ENCODE measurements at places on chromosomes 11 and 22.

DNA sequence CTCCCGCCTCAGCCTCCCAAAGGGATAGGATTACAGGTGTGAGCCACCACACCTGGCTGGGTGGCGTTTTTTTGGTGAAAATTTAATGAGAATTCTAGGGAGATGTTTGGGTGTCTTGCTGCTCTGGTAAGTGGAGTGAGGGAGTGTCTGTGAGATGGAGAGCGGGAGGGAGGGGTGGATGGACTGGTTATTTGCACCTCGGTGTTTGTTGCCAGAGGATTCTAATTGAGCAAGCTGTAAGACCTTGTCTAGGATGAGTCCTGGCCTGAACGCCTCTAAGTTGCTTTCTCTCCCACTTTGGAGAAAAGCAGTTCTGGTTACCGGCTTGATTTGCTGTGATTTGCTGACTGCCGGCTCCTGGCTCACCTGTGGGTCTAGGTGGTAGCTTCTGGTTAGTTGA lies 22.0 kb upstream of the GRAMD4 start:
- DNase-seq = no peak

- DNase-seq = no peak
Measured at GRCh38 chr11:123700772-123701171, 40.7 kb downstream of the ZNF202 start.

GRCh38 chr11:124748100-124748418 lies 4.0 kb downstream of the VSIG2 start:
- DNase-seq = no peak

DNA sequence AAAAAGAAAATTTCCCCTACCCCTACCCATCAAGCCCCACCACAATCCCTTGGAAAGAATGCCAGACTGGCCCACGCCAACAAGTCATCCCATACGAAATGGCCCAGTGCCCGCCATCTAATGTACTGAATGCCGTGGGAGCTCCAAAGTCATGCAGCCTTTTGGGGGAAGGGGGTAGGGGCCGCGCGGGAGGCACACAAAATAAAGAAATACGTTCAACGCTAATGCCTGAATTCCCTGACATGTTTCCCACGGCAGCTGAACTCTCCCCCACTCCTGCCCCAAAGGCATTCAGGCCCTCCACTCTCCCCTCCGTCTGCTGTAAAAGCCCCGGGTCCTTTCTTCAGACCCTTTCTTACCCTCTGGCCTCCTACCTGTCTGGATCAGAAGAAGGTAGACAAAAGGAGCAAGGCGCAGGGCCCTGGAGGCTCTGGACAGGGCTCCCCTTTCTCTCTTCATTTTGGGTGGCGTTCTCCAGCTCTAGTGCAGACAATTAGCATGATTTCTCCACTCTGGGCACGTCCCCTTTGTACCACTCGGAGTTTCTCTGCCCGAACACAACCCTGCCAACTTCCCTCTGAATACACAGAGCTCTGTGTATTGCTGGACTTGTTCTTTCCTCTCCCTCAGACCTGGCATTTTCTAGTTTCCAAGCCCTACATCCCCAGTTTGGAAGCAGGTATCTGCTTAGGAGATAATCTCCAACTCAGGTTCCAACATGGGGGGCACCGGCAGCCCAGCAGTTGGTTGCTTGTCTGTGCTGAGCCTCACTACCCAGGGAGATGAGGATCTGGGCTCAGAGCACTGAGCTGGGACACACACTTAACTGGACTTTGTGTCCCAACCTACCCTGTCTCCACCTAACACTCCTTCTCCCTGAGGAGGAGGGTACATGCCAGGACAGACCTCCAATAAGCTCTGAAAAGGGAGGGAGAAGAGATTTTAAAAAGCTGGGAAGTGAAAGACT lies at the start of gene HEPACAM:
Gene HEPACAM (minus strand): TSS at position 500 of the 967 bp plus-strand sequence. CDS start 41 bp downstream, at position 459.
- DNase-seq = no peak

DNA sequence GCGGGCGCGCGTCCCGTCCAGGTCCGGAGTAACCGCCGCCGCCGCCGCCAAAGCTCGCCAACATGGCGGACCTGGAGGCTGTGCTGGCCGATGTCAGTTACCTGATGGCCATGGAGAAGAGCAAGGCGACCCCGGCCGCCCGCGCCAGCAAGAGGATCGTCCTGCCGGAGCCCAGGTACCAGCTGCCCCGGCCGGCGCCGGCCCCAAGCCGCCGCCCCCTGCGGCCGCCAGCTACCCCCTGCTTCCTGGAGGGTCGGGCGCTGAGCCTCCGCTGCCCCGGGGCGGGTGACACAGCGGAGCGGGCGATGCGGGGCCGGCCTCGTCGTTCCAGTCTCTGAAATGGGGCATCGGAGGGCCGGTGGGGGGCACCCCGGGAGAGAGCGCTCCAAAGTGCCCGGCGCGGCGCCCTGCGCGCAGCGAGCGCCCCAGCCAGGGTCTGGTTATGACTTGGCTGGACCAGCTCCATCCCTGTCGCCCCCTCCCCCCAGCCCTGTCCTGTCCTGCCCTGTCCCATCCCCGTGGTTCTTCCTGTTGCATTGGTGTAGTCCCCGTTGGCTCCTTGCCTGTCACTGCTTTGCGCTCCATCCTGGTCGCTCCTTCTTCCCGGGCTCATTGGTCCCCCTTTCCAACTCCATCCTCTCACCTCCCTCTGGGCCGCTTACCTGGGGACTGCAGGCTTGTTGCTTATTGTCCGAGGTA lies 653 bp downstream of the GRK3 start:
- DNase-seq = no peak

GRCh38 chr11:78941226-78941851 lies 366.7 kb upstream of the NARS2 start:
- DNase-seq = no peak

DNA sequence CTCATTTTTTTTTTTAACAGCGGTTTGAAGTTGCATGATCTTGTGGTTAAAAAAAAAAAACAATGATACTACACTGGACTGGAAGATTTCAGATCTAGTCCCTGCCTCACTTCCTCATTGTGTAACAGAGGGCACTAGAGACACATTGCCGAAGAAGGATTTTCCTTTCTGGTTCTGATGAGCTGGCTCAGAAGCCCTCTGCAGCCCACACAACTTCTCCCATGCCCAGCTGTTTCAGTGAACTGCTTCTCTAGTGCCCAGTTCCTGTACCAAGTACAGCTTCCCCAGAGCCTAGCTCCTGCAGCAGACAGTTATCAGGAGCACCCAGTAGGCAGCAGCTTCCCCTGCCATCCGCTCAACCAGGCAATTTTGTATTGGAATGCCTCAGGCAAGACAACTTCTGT lies 29.5 kb upstream of the ANO5 start:
- DNase-seq = no peak

DNA sequence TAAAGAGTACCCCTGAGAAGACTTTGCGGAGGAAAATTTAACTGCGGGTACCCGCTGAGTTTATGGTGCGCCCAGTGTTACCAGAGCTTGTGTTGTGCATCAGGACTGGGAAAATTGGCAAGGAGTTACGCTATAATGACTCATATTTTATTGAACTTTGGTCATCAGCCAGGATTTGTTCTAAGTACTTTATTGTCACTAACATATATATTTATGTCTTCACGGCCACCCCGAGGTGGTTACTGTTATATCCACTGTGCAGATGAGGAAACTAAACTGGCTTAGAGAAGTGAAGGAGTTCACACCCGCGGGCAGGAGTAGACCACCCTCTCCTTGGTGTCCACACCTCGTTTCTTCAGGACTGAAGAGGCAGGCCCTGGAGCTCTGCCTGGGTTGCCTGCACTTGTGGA lies 667 bp downstream of the ACCS start:
- no peak for DNase-seq

DNA sequence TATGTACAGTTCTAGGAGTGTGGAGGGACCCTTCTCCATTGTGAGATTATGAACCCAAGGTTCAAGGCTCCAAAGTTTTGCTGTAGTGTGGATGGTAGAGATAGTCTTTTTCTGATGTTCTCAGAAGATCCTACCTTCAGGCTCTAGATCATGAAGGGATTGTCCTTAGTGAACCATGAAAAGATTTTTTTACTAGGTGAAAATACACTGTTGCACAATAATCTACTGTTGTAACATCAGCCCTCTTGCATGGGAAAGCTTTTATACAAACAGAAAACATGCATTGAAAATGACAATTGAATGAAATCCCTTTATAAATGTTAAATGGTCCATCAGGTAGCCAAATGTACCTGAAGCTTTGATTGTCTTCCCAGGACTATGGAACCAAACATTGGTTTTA lies 177.8 kb downstream of the FAM76B start:
- DNase-seq = no peak

- DNase-seq = no peak
Measured at GRCh38 chr11:2470495-2470894, 25.7 kb downstream of the KCNQ1 start.

- no peak for DNase-seq
Measured at GRCh38 chr11:70134490-70134889, 56.4 kb downstream of the ANO1 start.

- no peak for DNase-seq
Measured at GRCh38 chr11:113627297-113627696, 78.8 kb downstream of the TMPRSS5 start.

- DNase-seq = no peak
Measured at GRCh38 chr11:16770016-16770415, 31.6 kb downstream of the C11orf58 start.

DNA sequence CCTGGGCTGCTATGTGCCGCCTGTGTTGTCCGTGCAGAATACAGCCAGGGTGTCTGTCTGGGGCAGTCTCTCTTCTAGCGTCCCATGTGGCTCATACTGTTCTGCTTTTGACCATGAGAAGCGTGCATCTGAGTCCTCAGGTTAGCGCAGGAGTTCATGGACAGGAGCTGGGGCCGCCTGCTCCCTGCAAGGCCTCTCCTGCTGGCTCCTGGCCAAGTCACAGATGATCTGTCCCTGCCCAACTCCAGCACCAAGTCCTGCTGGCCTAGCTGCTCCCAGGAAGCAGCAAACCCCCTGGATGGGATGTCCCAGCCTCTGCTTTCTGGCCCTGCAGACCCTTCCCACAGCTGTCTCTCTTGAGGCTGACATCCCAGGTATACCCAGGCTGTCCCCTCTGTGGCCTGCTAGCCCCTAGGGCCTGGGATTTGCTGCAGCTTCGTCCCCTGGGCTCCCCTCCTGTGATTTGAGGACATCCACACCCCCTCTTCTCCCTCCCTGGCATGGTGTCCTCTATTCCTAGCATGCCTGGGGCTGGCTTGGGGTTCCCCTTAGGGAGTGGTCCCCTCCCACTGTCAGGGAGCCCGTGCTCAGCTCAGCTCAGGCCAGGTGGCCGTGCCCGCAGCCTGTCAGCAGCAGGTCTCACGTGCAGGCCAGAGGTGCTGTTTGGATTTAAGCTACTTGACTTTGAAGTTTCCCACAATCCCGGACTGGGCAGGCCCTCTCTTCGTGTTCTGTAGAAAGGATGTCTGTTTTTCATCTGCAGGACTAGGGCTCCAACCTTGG lies 17.8 kb downstream of the PRR5 start:
- DNase-seq = no peak

DNA sequence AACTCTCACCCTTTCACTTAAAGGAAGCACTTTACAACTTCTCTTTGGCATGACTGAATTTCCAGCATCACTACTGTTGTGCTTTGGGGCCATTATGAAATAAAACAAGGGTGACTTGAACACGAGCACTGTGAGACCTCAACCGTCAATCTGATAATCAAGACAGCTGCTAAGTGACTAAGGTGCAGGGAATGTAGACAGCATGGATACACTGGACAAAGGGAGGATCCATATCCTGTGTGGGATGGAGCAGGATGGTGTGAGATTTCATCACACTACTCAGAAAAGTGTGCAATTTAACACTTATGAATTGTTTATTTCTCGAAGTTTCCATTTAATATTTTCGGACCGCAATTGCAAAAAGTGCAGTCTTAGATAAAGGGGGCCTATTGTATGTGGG lies 16.1 kb upstream of the EXPH5 start:
- DNase-seq = no peak

- DNase-seq = no peak
Measured at GRCh38 chr22:50473855-50474671, 772 bp downstream of the SBF1 start.

- no peak for DNase-seq
Measured at GRCh38 chr22:41576877-41577276, 12.8 kb downstream of the PMM1 start.

- DNase-seq = no peak
Measured at GRCh38 chr11:102147015-102147414, 36.8 kb downstream of the YAP1 start.

DNA sequence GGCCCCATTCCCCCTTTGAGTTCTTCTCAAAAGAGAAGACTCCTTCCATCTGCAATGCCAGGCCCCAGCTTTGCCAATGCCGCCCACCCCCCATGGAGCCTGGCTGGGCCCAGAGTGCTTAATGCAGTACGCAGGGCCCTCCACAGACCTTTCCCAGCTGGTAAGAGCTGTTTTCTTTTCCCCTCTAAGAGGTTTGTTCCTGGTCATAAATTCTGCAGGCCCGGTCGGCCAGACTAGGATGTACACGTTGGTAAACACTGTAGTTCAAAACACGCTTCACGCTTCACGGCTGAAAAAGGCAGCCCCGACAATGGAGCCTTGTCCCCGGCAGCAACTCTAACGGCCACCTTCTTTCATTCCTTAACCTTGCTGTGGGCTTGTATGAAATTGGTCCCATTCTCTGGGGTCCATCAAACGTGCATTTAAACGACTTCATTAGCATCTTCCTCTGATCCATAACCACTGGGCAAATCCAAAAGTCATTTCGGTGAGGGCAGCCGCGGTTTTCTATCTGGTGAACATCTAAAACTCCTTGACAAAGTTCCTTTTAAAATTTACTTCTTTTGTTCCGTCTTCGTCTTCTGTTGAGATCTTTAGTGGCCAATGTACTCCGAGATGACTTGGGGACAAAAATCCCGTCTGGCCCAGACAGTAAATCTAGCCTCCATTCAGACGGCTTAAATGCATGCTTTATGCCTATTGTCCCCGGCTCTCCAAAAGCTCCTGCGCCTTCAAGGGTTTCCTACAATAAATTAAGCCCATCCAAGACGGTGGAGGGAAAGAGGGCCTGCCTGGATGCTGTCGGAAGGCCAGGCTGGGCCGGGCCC lies 60.0 kb upstream of the MYEOV start:
- no peak for DNase-seq

DNA sequence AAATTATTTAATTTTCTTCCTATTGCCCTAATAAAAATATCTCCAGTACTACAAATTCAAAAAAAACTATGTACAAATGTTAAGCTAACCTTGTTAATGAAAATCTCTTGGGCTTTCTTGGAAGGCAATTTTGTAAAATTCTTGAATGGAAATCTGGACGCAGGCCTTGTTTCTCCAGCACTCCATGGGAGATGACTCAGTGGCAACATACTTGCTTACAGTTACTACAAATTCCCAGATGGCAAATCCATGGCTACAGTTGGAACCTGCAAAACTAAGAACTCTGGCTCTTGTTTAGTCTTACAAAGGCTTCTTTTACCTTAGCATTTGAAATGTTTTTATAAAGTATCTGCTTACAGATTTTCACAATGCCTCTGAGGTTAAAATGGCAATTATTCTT lies 725.2 kb downstream of the DLG2 start:
- no peak for DNase-seq

DNA sequence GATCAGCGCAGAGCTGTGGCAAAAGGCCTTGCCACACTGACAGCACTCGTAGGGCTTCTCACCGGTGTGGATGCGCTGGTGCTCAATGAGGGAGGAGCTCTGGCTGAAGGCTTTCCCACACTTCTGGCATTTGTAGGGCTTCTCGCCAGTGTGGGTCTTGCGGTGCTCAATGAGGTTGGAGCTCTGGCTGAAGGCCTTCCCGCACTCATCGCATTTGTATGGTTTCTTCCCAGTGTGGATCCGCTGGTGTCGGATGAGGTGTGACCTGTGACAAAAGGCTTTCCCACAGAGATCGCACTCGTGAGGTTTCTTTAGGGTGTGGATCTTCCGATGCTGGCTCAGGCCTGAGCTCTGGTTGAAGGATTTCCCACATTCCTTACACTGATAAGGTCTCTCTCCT lies 6.9 kb downstream of the ZNF70 start:
- DNase-seq = no peak

GRCh38 chr11:120912504-120912903 lies 111.4 kb upstream of the TBCEL start:
- DNase-seq = no peak

GRCh38 chr11:123055191-123055901 lies 6.6 kb downstream of the HSPA8 start:
- no peak for DNase-seq

Data from stimulated activated CD8-positive, alpha-beta memory T cell treated with anti-CD3 and anti-CD28 coated beads, Interleukin-2, amount 100 ng/mL, for 1 hour (primary cell).